GM04504 (cell line): ENCODE measurements at places on chromosomes 3 and 15.

- no peak for DNase-seq
Measured at GRCh38 chr15:38411902-38412301, 42.0 kb upstream of the FAM98B start.

DNA sequence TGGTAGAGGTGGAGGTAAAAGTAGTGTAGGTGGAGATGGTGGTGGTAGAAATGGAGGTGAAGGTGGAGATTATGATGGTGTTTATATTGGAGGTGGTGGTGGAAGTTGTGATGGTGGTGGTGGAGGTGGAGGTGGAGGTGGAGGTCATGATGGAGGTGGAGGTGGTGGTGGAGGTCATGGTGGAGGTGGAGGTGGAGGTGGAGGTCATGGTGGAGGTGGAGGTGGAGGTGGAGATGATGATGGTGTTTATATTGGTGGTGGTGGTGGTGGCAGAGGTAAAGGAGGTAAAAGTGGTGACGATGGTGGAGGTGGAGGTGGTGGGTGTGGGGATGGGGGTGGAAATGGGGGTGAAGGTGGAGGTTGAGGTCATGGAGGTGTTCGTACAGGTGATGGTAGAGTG, 107.8 kb downstream of the ASB7 start:
- DNase-seq = no peak

DNA sequence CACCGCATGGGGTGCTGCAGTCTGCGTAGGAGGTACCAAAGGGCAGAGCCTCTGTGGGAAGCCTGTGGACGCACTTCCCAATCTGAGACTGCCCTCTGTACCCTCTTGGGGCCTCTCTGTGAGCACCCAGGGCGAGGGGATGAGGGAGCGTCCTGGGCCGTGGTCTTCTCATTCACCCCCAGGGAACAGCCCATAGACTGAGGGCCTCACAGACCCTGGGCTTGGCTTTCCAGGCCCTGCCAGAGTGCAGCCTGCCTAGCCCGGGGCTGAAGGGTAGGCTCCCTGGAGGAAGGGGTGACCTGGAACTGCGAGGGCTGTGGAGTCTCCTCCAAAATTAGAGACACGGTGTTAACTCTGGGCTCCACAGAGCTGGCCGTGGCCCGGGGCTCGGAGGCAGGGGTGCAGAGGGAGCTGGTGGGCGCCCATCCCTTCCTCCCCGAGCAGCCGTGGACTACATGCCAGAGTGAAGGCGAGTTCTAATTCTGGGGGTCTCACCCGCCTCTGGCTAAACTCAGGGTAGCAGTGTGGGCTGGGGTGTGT, 468 bp upstream of the SPTBN5 start:
- no peak for DNase-seq

- no peak for DNase-seq
Measured at GRCh38 chr3:181879926-181880325, 168.2 kb downstream of the SOX2 start.

DNA sequence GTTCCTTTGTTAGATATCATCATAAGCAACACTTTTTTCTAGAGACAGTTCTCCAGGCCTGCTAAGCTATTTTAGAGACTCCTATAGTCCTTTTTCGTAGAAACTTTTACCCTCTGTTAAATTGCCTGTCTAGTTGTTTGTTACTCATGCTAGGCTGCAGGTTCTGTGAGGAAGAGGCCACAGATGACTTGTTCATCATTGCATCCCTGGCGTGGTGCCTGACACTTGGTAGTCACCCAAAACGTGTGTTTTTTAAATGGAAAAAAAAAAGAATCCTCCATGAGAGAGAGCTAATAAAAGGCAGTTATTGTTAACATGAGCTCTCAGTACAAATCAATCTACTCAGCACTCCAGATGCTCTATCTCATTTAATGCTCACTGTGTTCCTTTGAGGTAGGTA, 35.1 kb downstream of the CCDC54 start:
- DNase-seq = peak; percentile 75

- DNase-seq = no peak
Measured at GRCh38 chr3:124768812-124769211, 38.6 kb downstream of the UMPS start.
